ENCODE measurements at places on chromosomes 6 and 20.

DNA sequence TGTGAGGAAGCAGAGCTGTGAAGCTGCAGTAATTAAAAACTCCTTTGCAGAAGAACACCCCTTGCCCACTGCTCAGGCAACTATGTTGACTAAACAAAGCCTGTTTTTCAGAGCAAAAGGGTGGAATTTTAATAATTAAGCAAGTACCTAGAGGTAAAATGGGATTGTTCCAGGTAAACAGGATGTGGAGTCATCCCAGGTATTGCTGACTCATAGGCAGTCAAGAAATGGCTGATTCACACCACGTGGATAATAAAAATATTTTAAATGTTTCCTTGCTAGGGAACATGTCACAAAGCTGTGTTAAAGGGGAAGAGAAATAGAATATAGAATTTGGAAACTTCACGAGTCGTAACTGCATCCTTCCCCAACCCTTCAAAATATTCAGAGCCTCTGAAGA lies 491.8 kb downstream of the BTBD3 start:
- no peak for DNase-seq

DNA sequence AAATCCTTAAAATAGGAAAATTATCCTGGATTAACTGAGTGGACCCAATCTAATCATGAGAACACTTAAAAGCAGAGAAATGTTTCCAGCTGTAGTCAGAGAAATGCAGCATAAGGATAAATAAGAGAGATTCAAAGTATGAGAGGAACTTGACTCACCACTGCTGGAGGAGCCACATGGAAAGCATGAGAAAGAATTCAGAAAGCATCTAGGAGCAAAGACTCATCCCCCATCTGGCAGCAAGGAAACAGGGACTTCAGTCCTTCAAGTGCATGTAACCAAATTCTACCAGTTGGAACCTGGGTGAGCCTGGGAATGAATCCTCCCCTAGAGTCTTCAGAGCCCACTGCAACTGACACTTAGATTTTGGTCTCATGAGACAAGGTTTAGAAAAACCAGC lies 33.7 kb downstream of the RNF146 start:
- no peak for DNase-seq

DNA sequence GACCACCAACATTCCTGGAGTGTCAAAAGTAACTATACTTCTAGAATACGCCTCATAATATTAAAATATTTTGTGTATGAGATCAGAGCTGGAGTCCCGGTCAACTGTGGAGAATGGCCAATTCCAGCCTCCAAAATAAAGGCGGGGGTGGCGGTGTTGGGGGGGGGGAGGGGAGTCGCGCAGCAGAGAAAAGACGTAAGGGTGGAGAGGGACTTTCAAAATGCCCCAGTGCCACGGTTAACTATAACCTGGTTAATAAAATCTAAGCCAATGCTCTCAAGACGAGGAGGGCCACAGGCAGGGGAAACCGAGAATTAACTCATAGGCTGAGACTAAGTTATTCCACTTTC lies 1.3 kb downstream of the NUP153 start:
- no peak for DNase-seq

DNA sequence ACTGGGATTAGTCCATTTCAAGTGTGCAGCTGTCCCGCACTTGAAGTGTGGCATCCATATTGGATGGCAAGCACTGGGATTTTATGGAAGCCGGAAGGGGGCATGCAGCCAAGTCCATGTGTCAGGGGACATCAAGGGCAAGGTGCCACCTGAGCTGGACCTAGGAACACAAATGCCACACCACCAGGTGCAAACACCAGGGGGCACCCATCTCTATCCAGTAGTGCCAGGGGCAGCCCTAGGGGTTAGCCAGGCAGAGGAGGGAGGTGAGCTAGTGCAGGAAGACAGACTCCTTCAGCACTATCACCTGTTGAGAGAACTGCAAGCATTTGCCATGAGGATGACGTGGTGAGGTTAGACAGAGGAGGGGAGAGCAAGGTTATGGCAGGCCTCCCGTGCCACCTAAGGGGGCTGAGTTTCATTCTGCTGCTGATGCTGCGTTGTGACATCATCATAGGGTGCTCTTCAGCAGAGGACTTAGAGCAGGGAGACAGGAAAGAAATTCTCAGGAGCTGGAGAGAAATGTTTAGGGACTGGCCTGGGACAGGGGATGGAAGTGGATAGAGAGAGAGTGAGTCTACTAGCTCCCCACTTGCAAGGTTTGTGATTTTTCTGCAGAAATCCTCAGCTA lies 192.6 kb upstream of the SLC24A3 start:
- no peak for DNase-seq

- DNase-seq: no peak
Measured at GRCh38 chr20:48725555-48725991, 102.2 kb downstream of the PREX1 start.

GRCh38 chr20:6142348-6142993 lies 19.6 kb upstream of the FERMT1 start:
- DNase-seq: peak; percentile 47

DNA sequence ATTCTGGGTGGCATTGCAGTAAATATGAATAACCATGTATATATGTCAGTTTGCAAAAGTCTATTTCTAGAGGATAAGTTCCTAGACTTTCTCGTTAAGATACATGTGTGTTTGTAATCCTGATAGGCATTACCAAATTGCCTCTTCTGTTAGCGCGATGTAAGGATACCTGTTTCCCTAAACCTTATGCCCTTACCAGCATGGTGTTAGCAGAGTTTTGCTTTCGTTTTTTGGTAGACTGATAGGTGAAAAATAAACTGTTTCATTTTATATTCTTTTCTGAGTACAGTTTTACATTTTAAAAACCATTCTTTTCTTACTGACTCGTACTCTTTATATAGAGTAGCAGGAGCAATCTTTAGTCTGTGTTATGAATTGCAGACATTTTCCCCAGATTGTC lies 32.3 kb downstream of the SNX9 start:
- no peak for DNase-seq

DNA sequence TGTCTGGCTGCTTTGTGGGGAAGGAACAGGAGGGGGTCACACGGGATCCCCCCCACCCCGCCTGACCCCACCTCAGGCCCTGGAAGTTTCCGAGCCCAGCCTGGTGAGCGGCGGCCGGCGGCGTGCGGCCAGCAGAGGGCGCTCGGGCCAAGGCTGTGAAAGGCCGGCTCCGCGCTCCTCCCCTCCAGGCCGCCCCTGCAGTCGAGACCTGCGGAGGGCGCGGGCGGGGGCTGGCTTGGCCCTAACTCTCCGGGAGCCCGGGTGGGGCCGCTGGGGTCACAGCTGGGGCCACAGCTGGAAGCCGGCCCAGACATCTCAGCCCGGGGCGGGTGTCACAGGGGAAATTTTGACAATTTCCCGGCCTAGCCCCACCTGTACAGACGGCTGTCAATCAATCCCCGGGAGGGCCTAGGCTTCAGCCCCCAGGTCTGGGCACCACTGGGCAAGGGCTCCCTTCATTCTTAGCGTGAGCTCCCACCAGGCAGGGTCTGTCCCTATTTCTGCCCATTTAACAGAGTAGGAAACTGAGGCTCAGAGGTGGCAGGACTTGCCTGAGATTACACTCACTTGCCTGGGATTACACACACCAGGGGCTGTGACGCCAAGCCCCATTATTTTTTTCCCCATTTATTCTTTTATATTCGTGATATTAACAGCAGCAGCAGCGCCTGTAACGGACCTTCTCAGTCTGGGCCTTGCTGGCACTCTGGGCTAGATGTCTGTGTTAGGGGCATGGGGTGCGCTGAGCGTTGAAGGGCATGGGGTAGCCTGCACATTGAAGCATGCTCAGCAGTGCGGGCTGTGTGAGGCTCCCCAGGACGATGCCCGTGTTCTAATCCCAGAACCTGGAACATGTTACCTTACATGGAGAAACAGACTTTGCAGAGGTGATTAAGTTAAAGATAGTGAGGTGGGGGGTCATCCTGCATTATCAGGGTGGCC lies 23.0 kb downstream of the ZBP1 start:
- peak; percentile 82 for DNase-seq

DNA sequence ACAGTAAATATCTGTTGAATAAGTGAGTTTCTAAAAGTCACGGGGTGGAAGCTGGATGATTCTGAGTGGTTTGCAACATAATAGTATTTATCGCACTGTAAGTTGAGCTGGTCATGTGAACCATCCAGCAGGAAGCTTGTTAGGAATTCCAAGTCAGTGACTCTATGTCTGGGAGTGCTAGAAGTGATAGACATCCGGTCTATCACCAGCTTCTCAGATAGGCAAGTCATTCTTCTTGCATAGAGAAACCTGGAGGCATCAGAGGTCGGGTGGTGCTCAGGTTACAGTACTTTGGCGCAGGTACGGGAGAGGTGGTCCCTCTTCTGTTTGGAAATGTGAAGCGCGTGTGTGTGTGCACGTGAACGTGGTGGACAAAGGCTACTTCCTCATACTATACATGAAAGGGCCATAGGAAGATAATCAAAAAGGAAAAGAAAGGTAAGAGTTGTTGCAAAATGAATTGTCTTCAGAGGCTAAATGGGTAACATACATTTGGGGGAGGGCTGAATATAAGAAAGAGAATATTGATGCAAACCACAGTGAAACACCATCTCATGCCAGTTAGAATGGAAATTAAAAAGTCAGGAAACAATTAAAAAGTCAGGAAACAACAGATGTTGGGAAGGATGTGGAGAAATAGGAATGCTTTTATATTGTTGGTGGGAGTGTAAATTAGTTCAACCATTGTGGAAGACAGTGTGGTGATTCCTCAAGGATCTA lies 299.3 kb upstream of the ZFP64 start:
- DNase-seq: no peak

DNA sequence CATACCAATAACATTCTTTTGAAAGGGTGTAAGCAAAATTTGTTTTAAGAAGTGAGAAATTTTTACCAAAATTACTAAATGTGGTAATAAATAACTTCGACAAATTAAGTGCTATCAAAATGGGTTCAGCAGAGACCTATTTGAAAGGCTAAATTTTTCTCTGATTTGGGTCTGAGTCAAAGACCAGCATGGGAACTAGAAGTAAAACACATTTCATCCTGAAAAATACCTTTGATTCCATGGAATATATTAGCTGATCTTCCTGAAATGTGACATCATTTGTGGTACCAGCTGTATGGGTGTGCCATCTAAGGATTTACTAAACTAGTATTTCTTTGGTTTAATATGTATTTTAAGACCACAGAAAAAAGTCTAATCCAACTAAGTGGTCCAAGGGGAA lies 63.6 kb downstream of the BLOC1S5 start:
- DNase-seq: no peak

DNA sequence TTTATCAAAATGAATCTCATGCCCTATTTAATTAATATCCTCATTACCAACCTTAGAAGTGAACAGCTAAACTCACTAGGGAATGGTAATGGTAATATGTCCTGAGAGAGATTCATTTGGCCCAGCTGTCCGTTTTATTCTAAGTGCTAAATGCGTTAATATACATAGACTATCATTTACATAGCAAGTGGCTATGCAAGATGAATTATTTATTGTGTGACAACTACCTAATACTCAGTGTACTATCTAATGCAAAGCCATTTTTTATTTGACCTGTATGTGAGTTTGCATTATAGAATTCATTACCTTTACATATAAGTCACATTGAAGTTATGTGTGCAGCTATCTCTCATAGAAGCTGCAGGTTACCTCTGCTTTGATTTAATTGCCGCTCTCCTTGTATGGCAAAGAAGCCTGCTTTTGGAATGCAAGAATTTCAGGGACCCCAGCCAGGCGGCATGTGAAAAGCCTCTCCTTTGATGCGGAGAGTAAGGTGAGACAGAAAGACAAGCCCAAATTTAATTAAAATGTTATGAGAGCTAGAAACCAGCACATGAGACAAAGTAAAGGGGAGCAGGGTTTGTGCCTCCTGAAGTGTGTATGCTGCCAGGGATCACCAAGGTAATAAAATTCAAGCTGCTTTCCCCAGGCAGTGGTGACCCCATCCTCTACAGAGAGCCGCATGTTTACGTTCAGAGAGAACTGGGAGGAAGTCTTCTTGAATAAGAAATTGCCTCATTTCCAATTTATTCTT lies 693.0 kb upstream of the MAP3K7 start:
- no peak for DNase-seq

DNA sequence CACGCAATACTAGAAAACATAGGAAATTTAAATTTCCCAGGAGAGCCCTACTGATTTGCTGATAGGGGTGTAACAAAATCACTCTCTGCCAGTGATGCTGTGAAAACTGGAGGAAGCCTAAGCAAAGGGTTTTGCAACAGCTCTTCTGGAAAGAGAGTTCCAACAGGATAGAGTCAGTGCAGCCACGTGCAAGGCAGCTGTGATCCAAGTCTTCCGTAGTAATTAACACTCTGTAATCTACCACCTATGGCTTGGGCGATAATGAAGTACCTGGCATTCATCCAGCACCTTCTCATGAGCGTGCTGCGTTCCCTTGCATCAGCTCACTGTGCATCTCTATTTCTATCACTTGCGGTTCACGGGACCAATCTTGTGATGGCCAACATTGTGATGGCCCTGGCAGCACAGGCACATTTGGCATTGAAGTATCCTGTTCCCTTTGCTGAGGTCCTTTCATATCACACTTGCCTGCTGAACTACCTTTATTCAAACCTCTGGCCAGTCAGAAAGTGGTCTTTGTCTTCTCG lies 48.2 kb downstream of the IRF4 start:
- DNase-seq: no peak

GRCh38 chr20:62900692-62901584 lies 25.4 kb downstream of the DIDO1 start:
- DNase-seq: peak; percentile 15

DNA sequence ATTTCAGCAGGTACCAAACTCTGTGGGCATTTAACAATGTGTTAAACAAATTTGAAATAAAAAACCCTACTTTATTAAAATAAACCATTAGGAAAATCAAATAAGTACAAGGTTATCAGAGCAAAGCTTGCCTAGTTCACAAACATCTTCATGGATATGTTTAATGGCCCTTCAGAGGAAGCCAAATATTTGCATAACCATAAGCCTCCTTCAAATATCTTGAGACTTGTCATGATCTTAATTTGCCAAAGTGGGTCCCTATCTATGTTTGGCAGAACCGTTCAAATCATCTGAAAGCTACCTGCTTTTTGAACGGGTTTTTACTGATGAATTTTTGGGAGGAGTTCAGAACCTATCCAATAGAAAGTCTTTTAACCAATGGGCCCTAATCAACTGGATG lies 176.3 kb downstream of the BACH2 start:
- DNase-seq: no peak

DNA sequence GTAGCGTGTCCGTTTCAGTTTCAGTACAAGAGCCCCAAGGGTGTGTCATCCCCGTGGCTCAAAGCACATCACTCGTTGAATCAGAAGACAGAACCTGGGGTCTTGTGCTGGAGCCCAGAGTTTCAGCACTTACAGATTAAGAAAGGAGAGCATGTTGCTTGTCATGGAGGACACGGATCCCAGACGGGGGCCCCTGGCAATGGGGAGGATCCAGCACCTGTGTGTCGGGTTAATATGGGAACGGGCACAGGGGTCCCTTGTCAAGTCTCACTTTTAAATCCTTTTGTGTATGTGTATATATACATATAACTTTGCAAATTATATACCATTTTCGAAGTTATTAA lies 23.4 kb downstream of the THBS2 start:
- DNase-seq: no peak

GRCh38 chr6:138442663-138443062 lies 38.6 kb downstream of the HEBP2 start:
- no peak for DNase-seq

All from CD4-positive, alpha-beta T cell treated with Interleukin-6 for 4 hours (primary cell).